Liver (tissue), 10 donors: ENCODE measurements at places on chromosomes 3 and 15. TPM values are rescaled to one million over a fixed set of nuclear protein-coding genes. Genes with fewer than 3 reads are reported as not detected.
A peak's percentile ranks its signal among the peaks of the same experiment; 100 is the strongest.

GRCh38 chr3:71360764-71361163 lies 222.8 kb downstream of the FOXP1 start:
- no peak for DNase-seq
- peaks cover 3% of the 10 kb centered on the region for H3K36me3 ChIP-seq
- H3K27me3 ChIP-seq, result no peaks in the 10 kb centered on the region
- H3K4me1 ChIP-seq, result no peaks in the 10 kb centered on the region
- no peak overlapping the region for H3K27ac ChIP-seq

Gene CPNE9
- not detected for total RNA-seq

DNA sequence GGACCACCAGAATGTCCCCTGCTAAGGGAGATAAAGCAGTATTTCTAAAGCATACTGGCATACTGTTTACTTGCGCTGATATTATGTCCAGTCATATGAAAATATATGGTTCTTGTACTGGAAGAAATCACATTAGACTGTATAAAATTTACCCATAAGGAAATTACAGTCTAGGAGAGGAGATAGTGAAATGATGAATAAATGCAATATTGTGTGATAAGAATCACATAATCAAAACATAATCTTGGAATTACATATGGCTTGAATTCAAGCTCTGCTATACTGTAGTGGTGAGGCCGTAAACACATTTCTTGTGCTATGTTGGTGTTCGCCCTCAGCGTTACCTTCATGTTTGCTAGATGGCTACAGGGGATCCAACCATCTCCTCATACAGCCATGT lies 20.7 kb upstream of the TGFBR2 start:
- DNase-seq, result no peak
- no peaks in the 10 kb centered on the region for H3K4me1 ChIP-seq
- H3K27me3 ChIP-seq, result no peaks in the 10 kb centered on the region

Gene SNUPN
- total RNA-seq, result 7.8 TPM

DNA sequence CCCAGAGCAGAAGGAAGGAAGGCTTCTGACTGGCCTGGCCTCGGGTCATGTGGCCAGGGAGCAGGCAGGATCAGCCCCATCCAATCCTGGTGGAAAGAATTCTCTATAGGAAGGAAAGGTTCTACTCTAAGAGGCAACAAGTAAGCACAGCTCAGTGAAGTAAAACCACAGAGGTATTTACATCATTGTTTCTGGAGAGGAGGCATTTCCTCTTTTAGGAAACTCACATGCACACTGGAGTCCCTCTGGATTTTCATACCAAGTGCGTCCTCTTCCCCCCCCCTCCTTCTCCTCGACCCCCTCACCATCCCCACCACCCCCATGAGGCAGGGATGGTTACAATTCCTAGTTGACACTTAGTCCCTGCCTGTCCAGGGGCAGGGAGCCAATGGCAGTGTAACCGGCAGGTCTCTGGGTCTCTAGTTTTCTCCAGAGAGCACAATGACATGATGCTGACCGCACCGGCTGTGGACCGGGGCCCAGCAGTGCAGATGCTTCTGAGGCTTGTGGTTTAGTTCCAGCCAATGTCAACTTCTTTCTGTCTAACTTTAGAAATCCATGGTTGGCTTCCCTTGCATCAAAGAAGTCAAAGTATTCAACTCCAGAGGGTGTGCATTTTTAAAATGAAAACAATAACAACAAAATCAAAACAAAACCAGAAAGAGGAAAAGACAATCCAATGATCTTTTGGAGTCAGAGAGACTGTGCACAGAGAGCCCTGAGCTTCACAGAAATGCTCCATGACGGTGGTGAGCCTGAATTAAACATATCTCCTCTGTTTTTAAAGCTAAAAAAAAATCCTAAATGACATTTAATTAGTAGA lies 230.3 kb upstream of the TLE3 start:
- no peak overlapping the region for H3K4me3 ChIP-seq
- DNase-seq, result no peak
- H3K4me1 ChIP-seq, result no peaks in the 10 kb centered on the region
- H3K27me3 ChIP-seq, result no peaks in the 10 kb centered on the region

Gene DCLK3
- total RNA-seq, result 0.05 TPM

Gene ARL6
- total RNA-seq, result 1.1 TPM

DNA sequence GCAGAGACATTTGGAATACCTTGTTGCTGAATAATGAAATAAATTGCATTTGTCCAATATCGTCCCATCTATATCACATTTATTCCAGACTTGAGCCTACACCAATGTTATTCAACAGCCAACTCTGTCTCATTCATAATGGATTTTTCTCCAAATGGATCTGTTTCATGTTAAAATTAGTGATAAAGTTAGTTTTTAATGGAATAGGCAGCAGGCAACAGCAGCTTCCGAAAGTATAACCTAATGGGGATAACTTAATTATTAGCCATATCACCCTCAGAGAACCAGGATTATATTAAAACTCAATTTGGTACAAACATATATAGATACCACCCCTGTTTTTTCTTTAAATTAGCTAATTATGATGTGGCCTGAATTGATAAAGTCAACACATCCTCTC lies 86.5 kb upstream of the ICE2 start:
- H3K27me3 ChIP-seq, result no peaks in the 10 kb centered on the region
- H3K36me3 ChIP-seq, result no peaks in the 10 kb centered on the region
- H3K4me3 ChIP-seq, result no peak overlapping the region

GRCh38 chr3:186519021-186519658 lies 25.0 kb downstream of the CRYGS start:
- no peak overlapping the region for H3K27ac ChIP-seq
- H3K4me1 ChIP-seq, result no peaks in the 10 kb centered on the region
- no peaks in the 10 kb centered on the region for H3K27me3 ChIP-seq
- no peak for DNase-seq
- no peak overlapping the region for H3K4me3 ChIP-seq

GRCh38 chr3:52494886-52495495 lies at the start of gene STAB1:
Gene STAB1 (plus strand): TSS chr3:52495338. CDS start chr3:52495414, 76 bp downstream.
- peaks cover 10% of the 10 kb centered on the region for H3K36me3 ChIP-seq
- peak within 1 kb of the TSS; percentile 43 for H3K4me3 ChIP-seq
- peak within 1 kb of the TSS; percentile 38 for H3K27ac ChIP-seq
- H3K4me1 ChIP-seq, result peaks cover 8% of the 10 kb centered on the region
- no peaks in the 10 kb centered on the region for H3K27me3 ChIP-seq
- peak; percentile 43 for DNase-seq

Gene ITIH4
- total RNA-seq, result 447 TPM

Gene OR5H15
- not detected for total RNA-seq

GRCh38 chr15:72078887-72079286 lies 39.1 kb downstream of the MYO9A start:
- H3K27me3 ChIP-seq, result no peaks in the 10 kb centered on the region
- no peaks in the 10 kb centered on the region for H3K36me3 ChIP-seq
- no peak overlapping the region for H3K4me3 ChIP-seq
- no peaks in the 10 kb centered on the region for H3K4me1 ChIP-seq

GRCh38 chr15:73939138-73939537 lies 12.9 kb downstream of the LOXL1 start:
- no peak overlapping the region for H3K27ac ChIP-seq
- DNase-seq, result no peak
- H3K4me1 ChIP-seq, result peaks cover 3% of the 10 kb centered on the region
- no peaks in the 10 kb centered on the region for H3K27me3 ChIP-seq

- no peak overlapping the region for H3K4me3 ChIP-seq
- H3K36me3 ChIP-seq, result no peaks in the 10 kb centered on the region
- H3K4me1 ChIP-seq, result no peaks in the 10 kb centered on the region
- DNase-seq, result no peak
Observed at GRCh38 chr3:4511491-4512262, 18.5 kb downstream of the ITPR1 start.

- H3K36me3 ChIP-seq, result no peaks in the 10 kb centered on the region
- no peak overlapping the region for H3K27ac ChIP-seq
- peaks cover 22% of the 10 kb centered on the region for H3K4me1 ChIP-seq
- no peaks in the 10 kb centered on the region for H3K27me3 ChIP-seq
- no peak overlapping the region for H3K4me3 ChIP-seq
Observed at GRCh38 chr3:177600411-177600810, 403.1 kb upstream of the TBL1XR1 start.

GRCh38 chr3:45966950-45967640 lies 23.8 kb downstream of the CXCR6 start:
- H3K27me3 ChIP-seq, result no peaks in the 10 kb centered on the region
- H3K36me3 ChIP-seq, result peaks cover 60% of the 10 kb centered on the region
- DNase-seq, result no peak
